Stimulated activated CD4-positive, alpha-beta T cell treated with anti-CD3 and anti-CD28 coated beads, Interleukin-1b, Interleukin-23, amount 100 ng/mL, for 1 hour (primary cell): ENCODE measurements at places on chromosomes 12 and 14.

GRCh38 chr14:53411125-53411524, 258.0 kb upstream of the DDHD1 start:
- no peak for DNase-seq

DNA sequence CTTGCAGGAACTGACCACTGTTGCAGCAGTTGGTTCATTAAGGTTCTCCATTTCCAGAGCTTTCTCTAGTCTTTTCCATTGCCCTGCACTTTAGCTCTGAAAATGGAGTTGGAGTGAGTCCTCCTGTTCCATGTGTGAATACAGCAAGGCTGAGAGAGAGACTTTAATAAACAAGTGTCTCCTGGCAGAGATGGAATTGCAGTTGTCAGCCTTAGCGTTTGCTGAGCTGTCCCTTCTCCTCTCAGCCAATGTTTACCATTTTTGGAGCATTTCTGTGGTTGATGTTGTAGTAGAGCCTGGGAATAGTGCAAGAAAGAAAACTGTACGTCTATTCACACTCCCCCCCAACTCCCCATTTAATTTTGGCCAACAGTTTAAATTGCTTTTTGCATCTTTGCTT, 7.5 kb upstream of the MANSC4 start:
- DNase-seq, result no peak

GRCh38 chr14:49895480-49895879, 2.6 kb downstream of the ARF6 start:
- DNase-seq, result no peak

GRCh38 chr14:94027566-94028449, 1.7 kb downstream of the OTUB2 start:
- DNase-seq, result no peak

DNA sequence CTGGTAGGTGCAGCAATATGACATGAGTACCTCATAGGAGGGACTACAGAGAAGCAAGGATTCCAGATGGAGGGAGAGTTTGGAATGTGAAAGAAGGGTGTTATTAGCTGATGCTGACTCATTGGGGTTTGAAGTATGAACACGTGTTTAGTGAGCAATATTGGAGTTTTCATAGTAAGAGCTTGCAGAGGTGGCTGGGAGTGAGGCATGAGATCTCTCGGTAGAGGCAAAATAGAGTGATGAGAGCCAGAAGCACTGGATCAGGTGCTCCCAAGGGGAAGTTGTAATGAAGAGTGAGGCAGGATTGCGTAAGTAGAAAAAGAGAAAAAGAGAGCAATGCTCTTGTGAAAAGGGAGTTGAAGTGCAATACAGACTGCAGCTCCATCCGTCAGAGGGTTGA, 42.1 kb downstream of the MGST1 start:
- DNase-seq, result no peak

DNA sequence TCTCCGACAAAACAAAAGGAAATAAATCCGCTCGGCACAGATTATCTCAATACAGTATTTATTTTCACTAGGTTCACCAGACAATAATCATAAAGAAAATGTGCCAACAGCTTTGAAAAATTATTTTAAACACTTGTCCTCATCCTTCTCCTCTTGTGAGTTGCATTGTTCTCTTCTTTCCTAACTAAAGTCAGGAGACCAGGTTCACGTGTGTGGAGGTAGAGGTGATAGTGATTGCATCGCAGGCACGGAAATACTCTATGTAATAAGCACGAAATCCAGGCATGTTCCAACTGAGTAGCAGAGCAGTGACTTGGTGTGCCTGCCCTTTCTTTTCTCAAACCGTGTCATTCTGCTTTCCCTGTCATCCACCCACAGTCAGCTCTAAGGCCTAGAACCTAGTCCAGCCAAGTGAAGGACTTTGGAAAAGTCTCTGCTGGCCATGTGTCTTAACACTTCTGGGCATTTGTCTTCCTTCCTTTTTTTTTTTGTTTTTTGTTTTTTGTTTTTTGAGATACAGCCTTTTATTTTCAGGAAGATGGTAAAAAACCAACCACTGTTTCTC, 939 bp upstream of the SEL1L start:
- no peak for DNase-seq

- no peak for DNase-seq
Measured at GRCh38 chr12:3881281-3881950, 8.2 kb upstream of the PARP11 start.

- DNase-seq, result no peak
Measured at GRCh38 chr14:34219661-34220377, 242.2 kb downstream of the SPTSSA start.

DNA sequence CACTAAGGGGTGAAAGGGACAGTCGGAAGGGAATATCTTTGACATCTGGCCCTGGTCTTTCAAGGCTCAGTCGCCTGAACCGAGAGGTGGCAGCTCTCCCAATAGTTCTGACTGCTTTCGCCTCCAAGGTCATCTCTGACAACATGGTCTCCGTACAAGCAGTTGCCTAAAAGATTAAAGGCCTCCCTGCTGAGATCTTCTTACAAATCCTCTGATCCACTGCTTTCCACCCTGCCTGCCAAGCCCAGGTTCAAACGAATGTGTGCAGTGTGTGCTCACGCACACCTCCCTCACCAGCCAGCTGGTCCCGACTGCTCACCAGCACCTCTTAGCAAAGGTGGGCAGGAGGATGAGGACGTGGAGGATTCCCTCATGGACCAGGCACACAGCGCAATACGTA, 10.4 kb downstream of the B4GALNT3 start:
- no peak for DNase-seq

DNA sequence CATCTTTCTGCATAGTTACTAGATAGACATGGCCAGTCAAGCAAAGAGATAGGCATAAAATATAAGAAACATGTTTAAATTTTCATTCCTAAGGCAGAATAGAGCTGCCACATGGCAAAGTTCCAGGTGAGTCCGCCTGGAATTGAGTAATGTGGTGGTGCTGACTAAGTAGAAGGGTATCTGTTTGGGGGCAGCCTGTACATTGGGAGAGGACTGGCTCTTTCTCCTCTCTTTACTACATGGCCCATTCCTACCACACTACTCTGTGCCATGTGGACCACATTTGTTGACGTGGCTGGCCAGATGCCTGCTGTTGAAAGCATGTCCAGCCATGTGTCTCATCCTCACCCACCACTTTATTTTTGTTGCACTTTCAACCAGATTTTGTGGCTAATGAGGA, 354.0 kb downstream of the ETNK1 start:
- no peak for DNase-seq

- no peak for DNase-seq
Measured at GRCh38 chr12:18496156-18496555, 234.8 kb downstream of the PIK3C2G start.

GRCh38 chr14:73829526-73830431, 21.9 kb upstream of the PTGR2 start:
- DNase-seq, result no peak

GRCh38 chr12:13074396-13075117, 28.9 kb downstream of the GSG1 start:
- no peak for DNase-seq

GRCh38 chr14:93156693-93157369, 27.9 kb downstream of the MOAP1 start:
- no peak for DNase-seq

GRCh38 chr12:75977590-75977951, 54.0 kb downstream of the PHLDA1 start:
- DNase-seq, result no peak

DNA sequence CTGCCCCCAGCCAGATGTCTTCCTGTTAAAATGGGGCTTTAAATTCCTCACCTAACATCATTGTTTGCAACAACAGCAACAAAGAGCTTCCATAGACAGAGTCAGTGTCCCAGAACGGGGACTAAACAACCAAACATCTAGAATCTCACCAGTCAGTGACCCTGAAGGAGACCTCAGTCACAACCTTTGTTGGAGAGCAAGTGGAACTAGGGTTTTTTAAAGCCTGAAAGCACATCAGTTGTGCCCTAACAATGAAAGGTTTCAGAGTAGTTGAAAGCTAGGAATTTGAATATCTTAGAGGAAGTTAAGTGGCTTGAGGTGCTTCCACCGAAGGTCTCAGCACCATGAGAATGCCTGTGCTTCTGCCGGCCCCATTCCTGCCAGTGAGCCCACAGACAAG, 5.0 kb upstream of the ALDH2 start:
- no peak for DNase-seq

DNA sequence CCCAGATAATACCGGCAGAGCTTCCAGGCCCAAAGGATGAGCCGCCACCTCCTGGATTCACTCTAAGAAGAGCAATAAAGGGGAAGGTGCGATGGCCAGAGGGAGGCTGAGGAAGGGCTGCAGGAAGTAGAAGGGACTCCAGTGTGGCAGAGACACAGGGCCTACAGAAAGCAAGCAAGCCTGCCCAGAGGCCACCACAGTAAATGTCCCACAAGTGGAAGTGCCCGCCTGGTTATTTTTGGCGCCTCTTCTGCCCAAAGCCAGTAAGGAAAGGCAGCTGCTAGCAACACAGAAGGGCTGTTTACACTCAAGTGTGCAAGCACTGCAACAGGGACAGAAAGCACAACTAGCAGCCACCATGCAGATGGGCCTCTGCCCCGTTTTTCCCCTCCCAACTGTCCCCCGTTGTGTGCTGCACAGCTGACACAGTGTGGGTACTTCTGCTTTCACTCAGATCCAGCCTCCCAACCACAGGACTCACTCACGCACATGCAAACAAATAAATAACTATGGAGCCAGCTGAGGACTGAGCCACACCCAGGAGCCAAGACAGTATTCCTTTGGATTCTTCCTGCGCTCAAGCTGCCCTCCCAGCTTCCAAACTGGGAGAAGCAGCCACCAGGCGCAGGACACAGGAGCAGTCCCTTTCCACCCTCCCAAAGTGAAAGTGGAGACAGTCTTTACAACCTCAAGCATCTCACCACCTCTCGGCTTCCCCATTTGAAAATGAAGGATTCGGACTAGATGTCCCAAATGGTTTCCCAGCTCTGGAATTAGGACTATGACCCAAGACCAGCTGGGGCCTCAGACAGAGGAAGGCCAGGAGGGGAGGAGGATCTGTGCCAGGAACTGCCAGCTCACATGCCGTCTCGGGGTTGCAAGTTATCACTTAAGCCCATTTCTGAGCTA, 40.0 kb upstream of the PNMA1 start:
- no peak for DNase-seq

GRCh38 chr12:14771651-14772137, 31.6 kb downstream of the WBP11 start:
- DNase-seq, result no peak

DNA sequence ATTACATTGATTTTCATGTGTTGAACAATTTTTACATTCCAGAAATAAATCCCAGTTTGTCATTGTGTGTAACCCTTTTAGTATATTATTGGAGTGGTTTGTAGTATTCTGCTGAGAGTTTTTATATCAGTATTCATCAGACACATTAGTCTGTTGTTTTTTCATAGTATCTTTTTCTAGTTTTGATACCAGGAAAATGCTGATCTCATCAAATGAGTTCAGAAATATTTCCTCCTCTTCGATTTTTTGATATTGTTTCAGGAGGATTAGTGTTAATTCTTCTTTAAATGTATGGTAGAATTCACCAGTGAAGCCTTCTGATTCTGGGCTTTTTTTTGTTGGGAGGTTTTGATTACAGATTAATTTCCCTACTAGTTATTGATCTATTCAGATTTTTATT, 15.3 kb downstream of the CLEC6A start:
- DNase-seq, result no peak

- DNase-seq, result no peak
Measured at GRCh38 chr12:27194644-27195043, 49.4 kb upstream of the STK38L start.

DNA sequence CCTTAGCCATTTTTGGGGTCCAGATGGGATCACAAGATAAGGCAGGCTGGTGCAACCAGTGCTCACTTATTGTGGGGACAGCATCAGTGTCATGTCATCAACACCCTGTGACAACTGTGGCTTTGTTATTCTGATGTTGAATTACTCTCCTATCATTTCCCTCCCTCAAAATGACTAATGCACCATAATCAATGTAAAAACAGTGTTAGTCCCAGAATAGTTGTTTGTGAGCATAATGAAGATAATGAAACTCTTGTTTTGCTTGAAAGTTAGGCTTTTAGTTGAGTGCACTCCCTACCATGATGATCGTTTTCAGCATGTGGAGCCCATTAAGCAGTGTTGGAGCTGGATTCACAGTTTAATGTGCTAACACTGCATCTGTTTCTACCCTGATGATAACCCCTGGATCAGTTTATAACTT, 151.4 kb downstream of the TMTC2 start:
- DNase-seq, result no peak

GRCh38 chr14:33297565-33297964, 358.9 kb downstream of the NPAS3 start:
- DNase-seq, result no peak

- DNase-seq, result no peak
Measured at GRCh38 chr12:112907415-112908157, 824 bp downstream of the OAS1 start.

GRCh38 chr12:32482226-32482625, 82.9 kb downstream of the FGD4 start:
- DNase-seq, result no peak

DNA sequence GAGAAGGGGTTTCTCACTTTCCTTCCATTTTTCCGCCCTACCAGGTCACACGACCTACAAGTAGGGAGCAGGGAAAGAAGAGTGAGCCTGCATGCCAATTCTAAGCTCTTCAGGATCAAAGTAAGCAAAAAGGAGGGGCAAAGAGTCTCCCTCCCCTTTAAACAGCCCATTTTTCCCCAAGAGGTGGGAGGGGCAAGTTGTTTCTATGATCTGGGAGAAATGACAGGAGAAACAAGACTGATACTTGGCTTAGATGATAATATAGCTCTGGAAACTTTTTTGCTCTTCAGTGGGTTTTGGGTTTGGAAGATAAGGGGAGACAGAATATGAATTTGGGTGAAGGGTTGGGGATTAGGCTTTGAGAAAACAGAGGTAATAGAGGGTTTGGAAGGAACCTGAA, 1.8 kb downstream of the DTX3 start:
- no peak for DNase-seq

DNA sequence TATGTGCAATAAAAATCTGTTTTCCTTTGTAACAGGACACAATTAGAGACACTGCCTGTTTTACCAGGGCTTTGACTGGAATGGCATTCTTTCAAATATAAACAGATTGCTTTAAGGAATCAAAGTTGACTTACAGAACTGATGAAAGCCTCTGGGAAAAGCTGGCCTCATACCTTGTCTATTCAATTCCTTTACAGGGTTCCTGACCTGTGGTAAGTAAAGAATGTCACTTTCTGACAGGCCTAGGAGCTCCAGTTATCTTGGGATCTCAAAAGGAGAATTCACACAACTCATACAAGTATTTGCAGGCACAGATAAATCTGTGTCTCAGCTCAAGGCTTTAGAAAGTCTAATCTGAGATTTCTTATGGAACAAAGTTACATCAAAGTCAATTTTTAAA, 88.4 kb downstream of the BCAT1 start:
- no peak for DNase-seq

DNA sequence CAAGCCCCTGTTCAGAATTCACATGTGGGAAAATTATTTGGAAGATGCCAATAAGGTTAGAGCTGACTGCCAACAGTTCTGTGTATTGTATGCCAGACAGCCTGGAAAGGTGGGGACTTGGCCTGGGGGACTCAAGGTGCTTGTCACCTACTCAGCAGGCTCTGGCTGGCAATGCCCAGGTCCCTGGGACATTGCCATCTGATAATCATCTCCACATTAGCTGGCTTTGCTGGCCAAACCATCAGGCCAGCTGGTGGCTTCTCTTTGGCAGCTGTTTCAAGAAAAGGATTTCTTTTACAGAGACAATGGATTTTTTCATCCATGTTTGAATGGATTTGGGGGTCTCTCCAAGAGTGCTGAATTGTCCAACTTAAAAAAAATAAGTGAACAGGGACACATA, 165.2 kb downstream of the BRMS1L start:
- DNase-seq, result no peak
